ENCODE measurements at places on chromosomes 2 and 18. TPM values are rescaled to one million over a fixed set of nuclear protein-coding genes. Genes with fewer than 3 reads are reported as not detected.

DNA sequence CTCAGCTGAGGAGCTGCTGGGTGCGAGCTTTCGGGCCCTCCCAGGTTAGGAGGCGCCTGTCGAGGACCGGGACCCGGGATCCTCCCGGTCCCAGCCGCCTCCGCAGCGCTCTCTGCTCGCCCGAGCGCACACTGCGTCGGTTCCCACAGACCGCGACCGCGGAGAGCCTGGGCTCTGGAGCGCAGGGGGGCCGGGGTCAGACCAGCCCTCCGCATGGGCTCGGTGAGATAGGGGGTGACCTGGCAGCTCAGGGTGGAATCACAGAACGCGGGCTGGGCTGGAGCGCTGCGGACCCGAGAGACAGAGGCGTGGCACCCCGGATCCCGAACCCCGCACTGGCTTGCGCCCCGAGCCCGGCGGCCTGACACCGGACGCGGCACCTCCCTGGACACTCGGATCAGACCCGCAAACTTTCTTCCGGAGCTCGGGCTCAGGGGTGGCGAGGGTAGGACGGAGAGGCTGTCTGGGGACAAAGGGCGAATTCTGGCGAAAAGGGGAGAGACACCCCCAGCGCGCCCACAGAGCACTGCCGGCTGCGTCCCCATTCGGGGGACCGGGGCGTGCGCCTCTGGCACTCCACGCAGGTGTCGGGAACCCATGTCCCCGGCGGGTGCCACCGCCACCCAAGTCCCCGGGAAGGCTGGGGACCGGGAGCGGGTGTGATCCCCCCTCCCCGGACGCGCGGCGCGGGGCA lies 612 bp downstream of the DIPK1C start:
- H3K27me3 ChIP-seq, result peaks cover 50% of the 10 kb centered on the region
- H3K4me3 ChIP-seq, result no peak overlapping the region
- DNase-seq, result no peak
- H3K36me3 ChIP-seq, result no peaks in the 10 kb centered on the region

GRCh38 chr2:11131166-11131920 lies 23.9 kb upstream of the SLC66A3 start:
- peak overlapping the region; percentile 51 for H3K4me3 ChIP-seq
- peaks cover 11% of the 10 kb centered on the region for H3K27me3 ChIP-seq
- no peaks in the 10 kb centered on the region for H3K36me3 ChIP-seq
- H3K27ac ChIP-seq, result peak overlapping the region; percentile 4
- peaks cover 13% of the 10 kb centered on the region for H3K4me1 ChIP-seq
- DNase-seq, result no peak

GRCh38 chr2:241065355-241065803 lies 36.7 kb downstream of the MTERF4 start:
- H3K4me3 ChIP-seq, result no peak overlapping the region
- no peaks in the 10 kb centered on the region for H3K4me1 ChIP-seq
- H3K27me3 ChIP-seq, result peaks cover 5% of the 10 kb centered on the region

DNA sequence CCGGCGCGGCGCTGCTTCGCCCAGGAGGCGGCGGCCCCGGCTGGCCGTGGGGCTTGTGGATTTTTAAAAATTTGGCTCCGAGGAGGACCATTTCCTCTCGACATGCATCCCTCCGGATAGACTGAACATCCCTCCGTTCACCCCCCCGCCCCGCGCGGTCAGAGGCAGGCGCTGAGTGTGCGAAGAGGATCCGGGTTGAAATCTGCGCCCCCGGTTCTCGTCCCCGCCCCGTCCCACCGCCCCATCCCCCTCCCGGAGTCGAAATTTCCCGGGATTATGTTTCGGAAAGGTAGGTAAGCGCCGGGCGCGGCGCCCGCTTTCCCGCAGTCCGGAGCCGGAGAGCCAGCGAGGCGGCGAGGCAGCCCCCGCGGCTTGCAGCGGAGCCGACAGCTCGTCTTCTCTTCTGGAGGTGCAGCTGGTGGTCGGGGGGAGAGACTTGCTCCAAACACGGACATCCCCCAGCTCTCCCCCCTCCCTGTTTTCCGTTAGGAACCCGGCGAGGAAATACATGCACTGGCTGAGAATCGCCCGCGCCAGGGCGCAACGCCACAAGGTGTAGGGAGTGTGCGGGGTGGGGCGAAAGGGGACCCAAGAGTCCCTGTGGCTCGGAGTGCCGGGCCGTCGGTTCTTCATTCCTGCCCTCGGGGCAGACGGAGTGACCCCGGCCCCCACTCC lies at the start of gene PRKCE:
Gene PRKCE, plus strand, starts transcription at position 261 of the 675 bp plus-strand sequence.
- H3K4me1 ChIP-seq, result peaks cover 28% of the 10 kb centered on the region
- H3K4me3 ChIP-seq, result peak within 1 kb of the TSS; percentile 90
- no peak for DNase-seq
- peaks cover 2% of the 10 kb centered on the region for H3K36me3 ChIP-seq
- H3K27ac ChIP-seq, result peak within 1 kb of the TSS; percentile 94

DNA sequence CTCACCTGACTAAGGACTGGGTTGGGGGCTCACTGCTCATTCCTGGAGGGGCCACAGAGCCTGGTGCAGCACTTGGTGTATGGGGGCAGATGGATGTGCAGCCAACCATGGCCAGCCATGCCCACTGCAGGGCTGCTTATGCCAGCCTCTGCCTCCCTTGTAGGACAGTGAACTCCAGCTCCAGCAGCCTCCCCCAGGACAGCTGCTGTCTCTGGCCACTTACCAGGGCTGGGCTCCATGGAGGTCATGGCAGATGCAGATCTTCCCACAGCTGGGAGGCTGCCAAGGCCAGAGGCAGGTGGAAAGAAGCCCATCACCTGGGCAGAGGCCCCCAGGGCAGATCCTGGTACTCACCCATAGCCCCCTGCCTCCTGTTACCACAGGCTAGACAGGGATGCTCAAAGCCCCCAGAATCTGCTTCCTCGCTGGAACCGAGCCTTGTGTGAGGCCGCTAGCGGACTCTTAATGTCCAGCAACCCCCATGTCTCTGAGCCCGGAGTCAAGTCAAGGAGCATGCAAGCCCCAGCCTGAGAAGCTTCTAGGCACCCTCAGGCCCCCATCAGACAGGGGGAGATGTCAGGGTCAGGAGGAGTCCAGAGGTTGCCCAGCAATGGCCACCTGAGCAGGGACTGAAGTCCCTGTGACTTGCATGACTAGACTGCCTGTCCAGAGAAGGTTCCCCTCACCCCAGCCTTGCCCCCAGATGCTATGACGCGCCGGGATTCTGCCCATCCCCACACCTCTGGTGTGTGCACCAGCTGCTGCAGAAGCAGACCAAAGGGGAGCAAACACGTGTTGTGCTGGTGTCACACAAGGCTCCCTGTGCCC lies 123.6 kb downstream of the TWIST2 start:
- DNase-seq, result no peak
- no peaks in the 10 kb centered on the region for H3K4me1 ChIP-seq
- H3K36me3 ChIP-seq, result no peaks in the 10 kb centered on the region
- H3K4me3 ChIP-seq, result no peak overlapping the region
- no peaks in the 10 kb centered on the region for H3K27me3 ChIP-seq

- peaks cover 2% of the 10 kb centered on the region for H3K27me3 ChIP-seq
- no peak overlapping the region for H3K27ac ChIP-seq
- H3K36me3 ChIP-seq, result peaks cover 12% of the 10 kb centered on the region
- H3K4me1 ChIP-seq, result peaks cover 70% of the 10 kb centered on the region
- no peak for DNase-seq
Measured at GRCh38 chr2:179237209-179237946, 27.3 kb downstream of the SESTD1 start.

DNA sequence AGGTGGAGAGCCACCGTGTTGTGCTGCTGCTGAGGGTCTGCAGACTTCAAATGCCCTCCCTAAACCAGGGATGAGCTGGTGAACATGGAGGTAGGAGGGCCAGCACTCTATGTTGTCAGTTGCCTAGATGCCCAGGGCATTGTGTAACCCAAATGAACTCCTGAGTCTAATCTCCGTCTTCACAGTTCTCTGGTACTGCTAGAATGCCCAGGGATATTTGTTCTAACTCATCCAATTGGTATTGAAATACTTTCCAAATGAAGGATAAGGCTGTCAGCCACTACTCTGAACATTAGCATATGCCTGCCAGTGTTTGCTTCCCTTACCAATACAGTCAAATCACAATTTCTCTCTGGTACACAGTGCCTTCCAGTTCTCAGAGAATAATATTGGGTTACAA lies 492.6 kb downstream of the SLC4A3 start:
- no peaks in the 10 kb centered on the region for H3K27me3 ChIP-seq
- no peak overlapping the region for H3K4me3 ChIP-seq
- H3K36me3 ChIP-seq, result no peaks in the 10 kb centered on the region
- H3K27ac ChIP-seq, result no peak overlapping the region

DNA sequence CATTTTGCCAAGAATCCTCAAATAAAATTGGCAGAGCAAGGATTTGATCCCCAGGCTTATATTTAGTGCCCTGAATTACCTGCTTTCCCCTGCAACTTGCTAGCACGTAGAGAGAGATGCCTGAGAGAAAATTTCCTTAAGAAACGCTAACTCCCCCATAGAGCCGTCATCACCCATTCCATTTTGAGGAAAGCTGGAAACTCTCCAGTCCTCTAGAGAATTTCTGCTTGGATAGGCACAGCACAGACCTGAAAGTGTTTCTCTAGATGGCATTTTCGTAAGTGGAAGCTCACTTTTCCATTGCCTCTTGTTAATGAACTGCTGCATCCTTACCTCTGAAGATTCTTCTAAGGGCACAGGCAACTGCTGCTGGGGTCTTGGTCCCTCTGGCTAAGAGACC lies 277.8 kb upstream of the SIX2 start:
- no peak for DNase-seq
- peaks cover 5% of the 10 kb centered on the region for H3K27me3 ChIP-seq
- H3K4me1 ChIP-seq, result peaks cover 19% of the 10 kb centered on the region

- no peaks in the 10 kb centered on the region for H3K36me3 ChIP-seq
- peaks cover 6% of the 10 kb centered on the region for H3K4me1 ChIP-seq
- DNase-seq, result no peak
- peaks cover 20% of the 10 kb centered on the region for H3K27me3 ChIP-seq
Measured at GRCh38 chr2:208179028-208179609, 10.7 kb downstream of the C2orf80 start.

DNA sequence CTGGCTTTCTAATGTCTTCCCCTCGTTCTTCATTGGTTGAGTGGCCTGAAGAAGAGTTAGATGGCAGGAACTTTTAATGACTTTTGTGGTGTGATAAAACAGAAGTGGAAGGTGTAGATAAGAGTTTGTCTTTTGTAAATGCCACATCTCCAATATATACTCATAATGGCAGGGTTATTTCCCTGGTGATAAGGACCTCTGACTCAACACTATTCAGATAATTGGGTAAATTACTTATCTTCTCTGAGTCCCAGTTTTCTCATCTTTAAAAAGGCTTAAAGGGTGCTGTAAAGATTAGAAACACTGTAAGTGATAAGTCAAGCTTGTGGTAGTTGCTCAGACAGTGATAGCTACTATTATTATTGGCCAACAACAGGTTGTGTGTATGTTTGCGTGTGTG lies 9.5 kb downstream of the KLHL14 start:
- no peak overlapping the region for H3K4me3 ChIP-seq
- H3K36me3 ChIP-seq, result no peaks in the 10 kb centered on the region
- H3K27me3 ChIP-seq, result peaks cover 11% of the 10 kb centered on the region
- H3K27ac ChIP-seq, result no peak overlapping the region
- no peaks in the 10 kb centered on the region for H3K4me1 ChIP-seq
- DNase-seq, result no peak

DNA sequence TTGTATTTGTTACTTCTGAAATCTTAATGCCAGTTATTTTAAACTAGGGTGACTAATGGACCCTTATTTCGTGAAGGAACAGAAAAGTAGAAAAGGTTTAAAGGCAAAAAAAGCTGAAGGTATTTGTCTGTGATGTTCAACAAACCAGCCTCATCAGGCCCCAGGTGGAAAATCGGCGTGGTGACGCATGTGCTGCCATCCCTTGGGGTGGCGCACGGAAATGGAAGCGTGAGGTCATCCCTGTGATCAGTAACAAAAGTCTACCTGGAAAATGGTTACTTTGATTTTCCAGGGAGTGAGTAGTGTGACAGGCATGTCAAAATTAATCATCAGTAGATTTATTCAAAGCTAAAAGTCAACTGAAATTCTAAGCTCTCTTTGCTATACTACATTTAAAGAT lies 313.2 kb downstream of the GBX2 start:
- no peaks in the 10 kb centered on the region for H3K36me3 ChIP-seq
- no peak overlapping the region for H3K27ac ChIP-seq
- H3K4me1 ChIP-seq, result no peaks in the 10 kb centered on the region
- no peaks in the 10 kb centered on the region for H3K27me3 ChIP-seq
- no peak for DNase-seq
- H3K4me3 ChIP-seq, result no peak overlapping the region

DNA sequence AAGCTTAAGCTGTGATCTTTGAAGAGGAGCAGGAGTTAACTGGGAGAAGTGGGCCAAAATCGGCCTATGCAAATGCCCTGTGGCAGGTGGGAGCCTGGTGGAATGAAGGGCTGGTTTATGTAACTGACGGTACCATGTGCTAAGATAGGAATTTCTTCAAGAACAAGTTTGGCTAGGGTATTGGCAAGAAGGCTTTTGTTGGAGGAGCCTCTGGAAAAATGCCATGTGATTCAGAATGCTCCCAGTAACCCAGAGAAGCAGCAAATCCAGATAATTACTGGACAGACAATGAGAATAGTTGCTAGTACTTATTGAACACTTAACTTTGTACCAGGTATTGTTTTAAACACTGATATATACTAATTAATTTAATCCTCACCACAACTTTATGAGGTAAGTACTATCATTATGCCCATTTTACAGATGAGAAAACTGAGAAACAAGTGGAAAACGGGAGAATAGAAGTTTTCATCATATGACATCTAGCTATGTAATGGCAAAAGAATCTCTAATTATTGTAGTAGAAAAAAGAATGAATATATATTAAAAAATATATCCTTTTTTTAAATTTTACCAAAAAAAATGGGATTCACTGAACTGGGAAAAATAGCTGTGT lies 9.1 kb upstream of the FAM124B start:
- no peak overlapping the region for H3K4me3 ChIP-seq
- no peak overlapping the region for H3K27ac ChIP-seq
- H3K27me3 ChIP-seq, result peaks cover 22% of the 10 kb centered on the region
- no peaks in the 10 kb centered on the region for H3K36me3 ChIP-seq
- no peaks in the 10 kb centered on the region for H3K4me1 ChIP-seq

Gene FARSB
- total RNA-seq, result 48.9 TPM

Gene DSG4
- not detected for total RNA-seq

Gene SPP2
- total RNA-seq, result not detected

Gene NT5DC4
- not detected for total RNA-seq
